NCI-H1930 (cell line): ENCODE measurements at places on chromosomes 2 and 18.
A peak's percentile ranks its signal among the peaks of the same experiment; 100 is the strongest.

- DNase-seq: no peak
Measured at GRCh38 chr2:236054621-236055305, 113.4 kb downstream of the GBX2 start.

DNA sequence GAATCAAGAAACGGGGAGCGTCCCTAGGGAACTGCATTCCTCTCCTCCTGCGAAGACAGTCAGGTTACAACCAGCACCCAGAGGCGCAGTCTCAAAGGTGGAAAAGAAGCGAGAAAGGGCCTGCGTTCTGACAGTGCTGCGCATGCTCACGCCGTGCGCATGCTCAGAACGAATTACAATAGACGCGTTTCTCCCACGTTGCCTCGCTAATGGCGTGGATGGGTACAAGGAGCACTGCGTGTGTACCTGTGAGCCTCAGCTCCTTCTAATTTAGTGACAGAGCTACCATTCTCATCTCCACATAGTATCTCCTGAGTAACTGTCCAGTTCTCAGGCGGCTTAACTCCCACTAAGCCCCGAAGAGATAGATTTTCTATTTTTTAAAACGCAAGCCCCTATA lies 448.8 kb downstream of the TXNL1 start:
- no peak for DNase-seq

DNA sequence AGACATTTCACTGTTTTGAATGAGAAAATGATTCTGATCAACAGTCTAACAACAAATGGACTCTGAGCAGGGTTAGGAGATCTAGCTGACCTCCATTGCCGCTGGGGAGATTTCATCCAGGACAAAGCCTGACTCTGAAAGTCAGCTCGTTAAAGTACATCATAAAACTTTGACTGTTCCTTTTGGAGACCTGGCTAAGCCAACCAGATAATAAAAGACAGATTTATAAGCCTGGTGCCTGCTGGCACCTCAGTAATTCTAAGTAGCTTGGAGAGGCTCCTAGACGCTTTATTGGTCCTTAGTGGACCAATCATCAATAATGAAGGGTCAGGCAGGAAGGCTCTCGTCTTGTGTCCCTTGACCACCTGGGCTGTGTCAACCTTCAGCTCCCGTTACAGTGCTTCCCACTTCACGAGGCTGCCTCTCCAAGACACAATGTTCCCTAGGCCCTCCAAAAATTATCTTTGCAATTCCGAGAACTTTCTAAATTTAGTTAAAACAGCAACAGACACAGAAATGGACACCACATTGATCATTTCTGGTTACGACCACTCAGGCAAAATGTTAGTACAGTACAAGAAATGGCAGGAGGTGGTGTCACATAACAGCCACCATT lies 47.9 kb upstream of the PMAIP1 start:
- no peak for DNase-seq

DNA sequence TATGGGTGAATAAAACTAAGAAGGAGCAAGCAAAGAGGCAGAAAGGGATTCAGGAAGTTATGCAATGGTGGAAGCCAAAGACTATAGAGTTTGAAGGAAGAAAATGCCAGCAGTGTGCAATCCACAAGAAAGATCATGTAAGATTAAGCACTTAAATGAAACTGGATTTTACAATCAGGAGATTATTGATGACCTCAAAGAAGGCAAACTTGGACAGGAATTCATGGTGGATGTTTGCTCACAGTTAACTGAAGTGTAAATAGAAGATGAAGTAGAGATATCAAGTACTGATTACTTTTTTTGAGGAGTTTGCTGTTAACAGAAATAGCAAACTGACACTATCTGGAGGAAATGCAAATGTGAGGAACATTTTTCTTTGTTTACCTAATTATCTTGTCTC lies 308.9 kb downstream of the RND3 start:
- no peak for DNase-seq

DNA sequence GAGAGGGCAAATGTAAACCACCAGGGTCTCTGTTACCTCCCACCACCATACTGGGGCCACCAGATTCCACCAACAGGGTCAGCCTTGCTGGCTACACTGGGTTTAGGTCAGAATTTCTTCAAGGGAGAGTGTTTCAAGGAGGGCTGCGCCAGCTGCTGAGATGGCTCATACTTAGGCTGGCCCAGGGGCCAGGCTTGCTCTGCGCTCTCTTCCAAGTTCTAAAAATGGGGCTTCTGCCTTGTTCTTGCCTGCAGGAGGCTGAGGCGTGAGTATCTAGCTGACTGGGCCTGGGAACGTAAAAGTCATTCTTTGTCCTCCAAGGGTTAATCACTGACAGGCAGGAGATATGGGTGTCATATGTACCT lies 28.1 kb downstream of the MRPL33 start:
- DNase-seq: no peak

GRCh38 chr2:43387092-43388062 lies 161.0 kb upstream of the ZFP36L2 start:
- DNase-seq: no peak

- DNase-seq: no peak
Measured at GRCh38 chr2:132009874-132010521, 151.8 kb downstream of the ANKRD30BL start.

GRCh38 chr18:55405893-55406406 lies 182.0 kb downstream of the TCF4 start:
- DNase-seq: peak; percentile 82

GRCh38 chr2:162769066-162769465 lies 69.5 kb downstream of the KCNH7 start:
- no peak for DNase-seq
